Naive thymus-derived CD4-positive, alpha-beta T cell (primary cell): ENCODE measurements at places on chromosomes 3 and 15. TPM values are rescaled to one million over a fixed set of nuclear protein-coding genes. Genes with fewer than 3 reads are reported as not detected.

DNA sequence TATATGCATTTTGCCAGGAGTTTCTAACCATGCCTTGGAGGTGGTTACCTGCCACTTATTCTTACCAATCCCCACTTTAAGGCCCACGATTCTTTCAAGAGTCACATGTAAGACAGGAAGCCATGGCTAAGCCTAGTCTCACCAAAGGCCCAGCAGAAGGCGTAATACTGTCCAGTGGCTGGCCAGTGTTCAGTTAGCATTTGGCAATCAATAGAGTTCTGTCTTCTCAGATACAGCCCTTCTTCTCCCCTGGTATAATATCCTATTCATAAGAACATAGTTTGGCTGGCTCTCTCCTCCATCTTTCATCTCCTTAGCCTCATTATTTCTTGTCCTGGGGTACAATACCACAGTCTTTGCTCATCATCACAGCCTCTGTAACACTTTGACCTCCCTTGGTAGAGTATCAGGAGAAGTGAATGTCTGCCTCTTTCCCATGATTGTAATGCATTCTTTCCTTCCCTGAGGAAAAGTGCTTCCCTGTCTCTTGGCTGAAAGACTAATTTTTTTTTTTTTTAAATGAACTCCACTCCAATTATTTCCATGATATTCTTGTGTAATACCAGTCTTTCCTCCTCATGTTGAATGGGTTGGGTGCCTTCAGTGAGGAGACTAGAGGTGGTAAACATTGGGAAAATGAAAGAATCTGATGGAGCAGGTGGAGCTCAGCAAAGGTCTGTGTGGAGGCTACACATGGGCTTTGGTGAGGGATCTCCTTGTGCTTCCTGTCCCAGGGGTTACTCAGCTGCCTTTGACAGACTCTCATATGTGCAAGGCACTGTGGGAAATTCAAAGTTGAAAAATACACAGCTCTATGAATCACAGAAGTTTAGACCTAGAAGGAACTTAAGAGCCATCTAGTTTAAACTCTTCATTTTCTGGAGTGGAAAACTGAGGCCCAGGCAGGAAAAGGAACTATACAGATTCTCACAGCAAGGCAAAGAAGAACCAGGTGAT is 218.2 kb downstream of the P3H2 start:
- no peak for DNase-seq

KLHL6 gene
- total RNA-seq = 38.7 TPM

GRCh38 chr3:9226326-9226725 is 23.1 kb downstream of the SRGAP3 start:
- DNase-seq = no peak

CCDC9B gene
- total RNA-seq = 2.7 TPM

DNA sequence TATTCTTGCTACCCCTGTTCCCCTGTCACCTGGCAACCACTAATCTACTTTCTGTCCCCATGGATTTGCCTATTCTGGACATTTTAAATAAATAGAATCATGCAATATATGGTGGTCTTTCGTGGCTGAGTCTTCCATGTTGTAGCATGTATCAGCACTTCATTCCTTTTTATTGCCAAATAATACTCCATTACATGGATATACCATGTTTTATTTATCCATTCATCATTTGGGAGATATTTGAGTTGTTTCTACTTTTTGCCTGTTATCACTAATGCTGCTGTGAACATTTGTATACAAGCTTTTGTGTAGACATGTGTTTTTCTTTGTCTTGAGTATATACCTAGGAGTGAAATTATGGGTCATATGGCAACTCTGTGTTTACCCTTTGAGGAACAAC is 50.6 kb downstream of the NR2C2 start:
- no peak for DNase-seq

TMC3 gene
- not detected for total RNA-seq

DNA sequence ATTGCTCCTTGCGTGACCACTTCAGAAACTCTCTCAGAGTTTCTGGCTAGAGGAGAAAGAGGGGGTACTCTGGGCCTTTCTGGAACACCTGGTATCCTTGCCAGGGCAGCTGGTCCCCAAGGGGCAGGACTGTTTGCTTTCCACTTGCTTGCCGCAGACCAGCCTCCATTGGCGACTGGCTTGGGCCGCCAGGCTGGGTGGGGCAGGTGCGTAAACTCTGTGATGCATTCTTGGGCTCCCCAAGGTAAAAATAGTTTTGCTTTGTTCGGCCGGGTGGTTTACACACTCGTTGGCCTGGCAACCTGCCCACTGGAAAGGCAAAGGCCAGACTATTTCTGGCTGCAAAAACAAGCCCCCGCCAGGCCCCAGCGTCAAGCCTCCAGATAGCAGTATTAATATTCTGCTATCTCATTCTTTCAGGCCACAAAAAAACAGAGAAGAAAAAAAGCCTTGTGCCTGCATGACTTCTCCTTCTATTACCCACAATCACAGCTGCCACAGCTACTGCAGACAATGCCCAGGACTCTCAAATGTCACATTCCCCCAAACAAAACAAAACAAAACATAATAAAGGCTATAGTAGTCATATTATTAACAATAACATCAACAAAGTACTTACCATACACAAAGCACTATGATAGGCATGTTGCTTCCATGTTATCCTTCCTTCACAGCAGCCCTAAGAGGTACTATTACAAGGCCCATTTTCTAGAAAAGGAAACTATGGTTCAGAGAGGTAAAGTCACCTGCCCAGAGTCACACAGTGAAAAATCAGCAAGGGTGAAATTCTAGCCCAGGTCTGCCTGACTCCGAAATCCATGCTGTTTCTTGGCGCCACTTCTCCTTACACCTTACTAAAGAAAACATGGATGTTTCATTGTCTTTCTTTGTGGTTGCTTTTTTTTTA is 14.0 kb upstream of the SSUH2 start:
- DNase-seq = no peak

DNA sequence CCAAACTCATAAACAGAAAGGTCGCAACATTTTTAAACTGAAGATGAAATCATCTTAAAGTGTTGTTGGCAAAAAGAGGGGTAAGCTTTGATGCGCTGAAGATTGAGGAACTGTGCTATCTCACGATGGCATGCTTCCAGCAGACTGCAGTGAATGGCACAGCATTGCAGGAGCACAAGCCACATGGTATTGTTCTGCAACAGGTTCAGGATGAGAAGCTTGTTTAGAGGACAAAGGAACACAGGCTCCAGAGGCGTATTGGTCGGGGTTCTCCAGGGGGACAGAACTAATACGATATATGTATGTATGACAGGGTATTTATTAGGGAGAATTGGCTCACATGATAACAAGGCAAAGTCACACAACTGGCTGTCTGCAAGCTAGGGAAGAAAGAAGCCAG is 13.8 kb upstream of the PLD1 start:
- no peak for DNase-seq

GRCh38 chr15:100717596-100717995 is 115.2 kb downstream of the ASB7 start:
- no peak for DNase-seq

ATP2B2 gene
- not detected for total RNA-seq

DNA sequence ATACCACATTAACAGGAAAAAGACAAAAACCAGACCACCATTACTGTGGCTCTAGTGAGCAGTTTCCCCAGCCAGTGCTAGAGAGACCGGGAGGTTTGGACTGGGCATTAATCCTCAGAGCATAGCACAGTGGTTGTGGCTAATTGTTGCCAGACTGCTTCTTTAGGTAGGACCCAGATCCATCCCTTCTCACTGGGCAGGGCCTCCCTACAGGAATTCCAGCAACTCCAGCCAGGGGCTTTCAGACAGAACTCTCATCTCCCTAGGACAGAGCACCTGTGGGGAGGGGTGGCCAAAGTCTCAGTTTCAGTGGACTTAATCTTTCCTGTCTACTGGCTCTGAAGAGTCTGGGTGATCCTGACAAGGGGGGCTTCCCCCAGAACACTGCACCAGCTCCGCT is 759.6 kb downstream of the SQOR start:
- DNase-seq = no peak
